ENCODE measurements at places on chromosomes 3 and 15.
A peak's percentile ranks its signal among the peaks of the same experiment; 100 is the strongest.

- no peak for DNase-seq
These were observed 243.1 kb downstream of the ADAMTS17 start for GRCh38 chr15:100098705-100099104.

GRCh38 chr3:46416125-46416810 lies 9.2 kb downstream of the CCRL2 start:
- peak; percentile 64 for DNase-seq

DNA sequence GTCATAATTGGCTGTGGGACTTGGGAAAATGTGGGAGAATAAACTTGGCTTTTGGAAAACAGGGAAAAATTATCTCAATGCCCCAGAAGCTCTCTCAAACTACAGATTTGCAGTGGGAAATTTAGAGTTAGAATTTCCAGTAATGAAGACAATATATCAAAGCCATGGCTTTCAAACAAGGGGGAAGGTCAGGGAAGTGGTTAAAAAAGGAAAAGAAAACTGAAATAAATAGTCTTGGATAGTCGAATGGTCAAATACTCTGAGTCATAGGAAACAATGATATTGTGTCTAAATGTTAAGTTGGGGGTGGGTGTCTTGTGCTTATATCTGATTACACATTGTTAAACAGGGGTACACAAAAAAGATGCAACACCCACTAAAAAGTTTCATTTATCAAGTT lies 272.4 kb upstream of the COL8A1 start:
- DNase-seq: no peak

DNA sequence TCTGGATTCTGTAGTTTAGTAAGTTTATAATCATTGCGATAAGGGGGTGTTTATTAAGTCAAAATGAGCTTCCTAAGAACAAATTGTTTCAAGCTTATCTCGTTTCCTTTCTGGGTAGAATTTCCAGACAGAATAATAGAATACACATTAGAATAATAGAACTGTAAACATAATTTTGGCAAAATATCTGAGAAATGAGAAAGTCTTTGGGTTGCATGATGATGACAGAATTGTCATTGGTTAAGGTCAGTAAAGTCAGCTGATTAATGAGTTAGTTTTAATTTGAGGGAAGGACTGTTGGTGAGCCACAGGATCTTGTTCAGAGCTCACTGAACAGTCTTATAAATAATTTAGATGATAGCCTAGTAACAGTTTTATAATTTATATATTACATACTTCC lies 10.2 kb downstream of the EIF2A start:
- no peak for DNase-seq

- no peak for DNase-seq
These were observed 30.7 kb upstream of the IP6K2 start for GRCh38 chr3:48747706-48748105.

DNA sequence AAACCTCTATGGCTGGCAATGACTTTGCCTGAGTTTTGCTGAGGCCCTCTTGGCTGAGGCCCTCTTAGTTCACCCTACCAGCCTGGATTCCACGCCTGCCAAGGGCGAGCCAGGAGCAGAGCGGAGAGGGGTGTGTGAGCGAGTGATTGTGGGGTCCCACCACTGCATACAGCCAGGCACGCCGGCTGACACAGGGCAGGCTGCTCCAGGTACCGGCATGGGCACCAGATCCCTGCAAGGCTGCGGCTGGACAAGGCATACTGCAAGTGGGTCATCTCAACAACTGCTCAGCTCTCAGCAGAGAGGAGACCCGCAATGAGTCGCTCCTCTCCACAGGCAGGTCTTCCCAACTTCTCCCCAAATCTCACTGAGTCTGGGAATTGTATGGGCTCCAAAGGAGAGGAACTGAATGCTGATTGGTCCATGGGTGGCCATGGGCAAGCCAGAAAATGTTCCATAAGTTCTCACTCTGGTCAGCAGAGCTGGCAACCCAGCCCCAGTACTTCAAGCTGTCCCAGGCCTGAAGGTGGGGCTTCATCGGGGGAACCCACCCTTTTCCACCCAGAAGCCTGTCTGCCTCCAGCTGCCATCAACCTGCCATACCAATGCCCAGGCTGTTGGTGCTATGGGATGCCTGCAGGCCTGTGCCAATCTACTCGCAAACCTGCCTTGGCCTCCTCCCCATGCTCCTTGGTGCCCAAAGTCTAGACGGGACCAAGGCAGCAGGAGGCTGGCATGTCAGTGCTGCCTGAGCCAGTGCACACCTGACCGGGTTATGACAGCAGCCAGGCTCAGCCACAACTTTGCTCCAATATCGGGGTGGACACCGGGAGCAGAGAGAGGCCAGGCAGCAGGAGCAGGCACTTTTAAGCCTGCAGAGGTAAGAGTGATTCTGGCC lies 1273.6 kb upstream of the GBE1 start:
- DNase-seq: no peak

- no peak for DNase-seq
These were observed 129.3 kb upstream of the UBE2E2 start for GRCh38 chr3:23073724-23074305.

GRCh38 chr3:14472471-14473351 lies 67.4 kb downstream of the GRIP2 start:
- peak; percentile 10 for DNase-seq

- DNase-seq: no peak
These were observed 22.4 kb downstream of the NIPA1 start for GRCh38 chr15:22808761-22809280.

DNA sequence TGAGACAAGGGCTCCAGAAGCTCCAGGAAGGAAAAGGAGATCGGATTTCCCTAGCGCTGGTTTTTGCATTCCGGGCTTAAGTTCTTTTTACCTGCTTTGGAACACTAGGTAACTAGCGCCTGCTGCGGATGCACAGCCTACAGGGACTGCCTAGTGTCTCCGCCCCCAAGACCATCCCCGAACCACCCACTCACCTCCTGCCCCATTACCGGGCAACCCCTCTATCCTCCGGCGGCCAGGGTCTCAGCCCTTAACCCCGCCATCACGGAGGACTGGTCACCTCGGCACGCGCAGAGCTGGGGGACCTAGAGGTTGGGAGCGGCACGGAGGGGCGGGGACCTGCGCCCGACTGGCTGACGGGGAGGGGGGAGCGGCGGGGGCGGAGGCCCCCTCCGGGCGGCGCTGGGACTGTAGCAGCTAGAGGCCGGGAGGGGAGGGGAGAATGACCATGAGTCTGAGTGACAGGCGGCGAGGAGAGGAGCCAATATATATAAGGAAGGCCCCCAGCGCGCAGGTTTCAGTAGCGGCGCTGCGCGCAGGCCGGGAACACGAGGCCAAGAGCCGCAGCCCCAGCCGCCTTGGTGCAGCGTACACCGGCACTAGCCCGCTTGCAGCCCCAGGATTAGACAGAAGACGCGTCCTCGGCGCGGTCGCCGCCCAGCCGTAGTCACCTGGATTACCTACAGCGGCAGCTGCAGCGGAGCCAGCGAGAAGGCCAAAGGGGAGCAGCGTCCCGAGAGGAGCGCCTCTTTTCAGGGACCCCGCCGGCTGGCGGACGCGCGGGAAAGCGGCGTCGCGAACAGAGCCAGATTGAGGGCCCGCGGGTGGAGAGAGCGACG lies at the start of gene DLL4:
TSS of gene DLL4 (plus strand) at position 520 of the 839 bp plus-strand sequence. CDS start 329 bp downstream, outside the sequence.
- peak; percentile 68 for DNase-seq

DNA sequence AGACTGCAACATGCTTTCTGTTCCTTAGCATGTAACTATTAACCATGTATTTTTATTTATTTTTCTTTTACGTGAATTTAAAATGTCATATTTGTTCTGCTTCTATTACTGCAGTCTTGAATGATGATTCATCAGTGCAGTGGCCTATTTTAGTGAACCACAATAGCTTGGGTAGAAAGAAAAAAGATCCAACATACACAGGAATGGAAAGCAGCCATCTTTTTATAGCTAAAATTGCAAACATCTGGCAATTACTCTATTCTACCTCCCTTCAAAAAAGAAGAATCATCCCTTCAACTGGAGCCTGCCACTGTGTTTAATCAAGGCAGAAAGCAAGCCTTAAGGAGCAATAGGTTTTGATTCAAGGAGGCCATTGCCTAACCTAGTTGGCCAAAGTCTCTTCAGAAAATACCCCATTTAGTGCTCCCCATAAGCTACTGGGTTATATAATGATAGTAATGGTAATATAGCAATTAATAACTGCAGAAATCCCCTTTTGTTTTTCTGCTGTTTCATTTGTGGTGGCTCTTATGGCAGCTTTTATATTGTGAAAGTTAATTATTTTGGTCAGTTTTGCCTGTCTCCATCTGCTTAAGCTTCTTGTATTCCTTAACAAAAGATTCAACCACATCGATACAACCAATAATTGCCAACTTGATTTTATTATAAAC lies 267.3 kb downstream of the LPP start:
- DNase-seq: no peak

- no peak for DNase-seq
These were observed 14.6 kb upstream of the RPS17 start for GRCh38 chr15:82554849-82555248.

- DNase-seq: peak; percentile 55
These were observed 791.3 kb upstream of the LMCD1 start for GRCh38 chr3:7710284-7710683.

DNA sequence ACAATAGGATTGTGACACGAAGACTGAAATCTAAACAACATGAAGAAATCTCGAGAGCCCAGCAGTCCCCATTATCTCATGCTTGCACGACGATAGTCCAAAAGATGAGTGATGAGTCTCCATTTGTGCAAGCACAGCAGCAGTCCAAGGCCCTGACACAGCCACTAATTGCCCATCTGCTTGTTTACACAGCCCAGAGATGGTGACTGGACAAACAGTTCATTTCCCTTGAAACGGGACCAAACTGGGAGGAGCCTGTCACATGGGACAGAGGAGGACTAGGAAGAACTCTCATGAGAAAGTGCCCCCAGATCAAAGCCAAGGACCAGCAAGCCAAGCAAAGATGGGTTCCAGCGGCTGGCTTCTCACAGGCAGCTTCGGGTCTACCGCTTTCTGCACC lies 121.0 kb downstream of the GREM1 start:
- no peak for DNase-seq

DNA sequence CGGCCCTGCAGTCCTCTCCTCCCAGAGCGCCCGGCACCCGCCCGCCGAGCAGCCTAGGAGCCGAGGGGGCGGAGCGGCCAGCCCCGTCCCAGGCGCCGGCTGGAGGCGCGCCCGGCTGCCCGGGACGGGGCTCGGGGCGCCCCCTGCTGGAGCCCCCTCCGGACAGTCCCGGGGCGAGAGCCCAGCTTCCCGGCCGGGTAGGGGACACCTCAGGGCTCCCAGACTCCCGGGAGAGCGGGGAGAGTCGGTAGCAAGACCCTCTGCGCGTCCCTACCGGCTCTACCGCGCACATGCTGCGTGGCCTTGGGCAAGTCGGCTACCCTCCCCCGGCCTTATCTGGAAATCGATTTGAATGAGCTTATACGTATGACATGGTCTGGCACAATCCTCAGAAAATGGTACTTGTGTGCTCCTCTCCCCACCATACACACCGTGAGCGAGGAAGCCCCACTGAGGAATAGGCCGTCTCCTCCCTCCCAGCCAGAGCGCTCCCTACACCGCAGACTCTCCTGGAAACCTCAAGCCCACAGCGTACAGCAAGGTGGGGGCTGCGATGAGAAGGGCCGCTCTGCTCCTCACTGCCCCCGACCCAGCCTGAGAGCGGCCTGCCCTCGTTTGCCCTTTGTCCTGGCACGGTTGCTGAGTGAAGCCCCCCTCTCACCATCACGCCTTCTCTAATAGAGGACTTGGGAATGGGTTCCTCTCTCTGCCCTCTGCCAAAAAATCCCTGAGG lies at the start of gene DAPK2:
TSS of gene DAPK2 (minus strand) at position 65 of the 733 bp plus-strand sequence. CDS start 6,224 bp downstream, outside the sequence.
- DNase-seq: peak; percentile 83

GRCh38 chr15:32982001-32982400 lies 212.5 kb downstream of the FMN1 start:
- DNase-seq: no peak

- peak; percentile 31 for DNase-seq
These were observed 5.6 kb downstream of the ACAD9 start for GRCh38 chr3:128884992-128885391.

GRCh38 chr3:190013943-190014924 lies 106.5 kb downstream of the P3H2 start:
- no peak for DNase-seq

DNA sequence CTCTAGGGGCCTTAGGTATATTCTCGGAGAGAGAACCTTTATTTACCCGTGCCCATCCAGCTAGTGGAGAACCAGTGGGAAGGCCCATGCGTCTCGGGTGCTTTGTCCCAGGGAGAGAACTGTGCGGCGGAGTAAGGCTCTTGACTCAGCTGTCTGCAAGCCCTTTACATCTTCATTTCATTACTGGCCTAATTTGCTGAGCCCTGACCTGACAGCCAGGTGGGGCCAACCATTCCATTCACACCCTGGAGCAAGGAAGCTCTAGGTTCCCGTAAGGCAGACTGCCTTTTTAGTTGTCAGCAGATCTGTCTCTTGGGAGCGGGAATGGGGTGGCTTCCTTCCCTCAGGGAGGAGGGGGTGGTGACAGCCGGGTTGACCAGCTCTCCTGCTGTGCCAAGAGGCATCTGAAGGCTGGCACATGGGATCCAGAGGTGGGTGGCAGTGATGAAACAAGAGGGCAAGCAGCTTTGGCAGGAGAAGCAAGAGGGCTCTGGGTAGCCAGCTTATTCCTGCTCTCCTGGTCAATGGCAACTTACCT lies 36.4 kb downstream of the SV2B start:
- no peak for DNase-seq

- peak; percentile 60 for DNase-seq
These were observed 89.0 kb downstream of the PPCDC start for GRCh38 chr15:75112278-75112847.

DNA sequence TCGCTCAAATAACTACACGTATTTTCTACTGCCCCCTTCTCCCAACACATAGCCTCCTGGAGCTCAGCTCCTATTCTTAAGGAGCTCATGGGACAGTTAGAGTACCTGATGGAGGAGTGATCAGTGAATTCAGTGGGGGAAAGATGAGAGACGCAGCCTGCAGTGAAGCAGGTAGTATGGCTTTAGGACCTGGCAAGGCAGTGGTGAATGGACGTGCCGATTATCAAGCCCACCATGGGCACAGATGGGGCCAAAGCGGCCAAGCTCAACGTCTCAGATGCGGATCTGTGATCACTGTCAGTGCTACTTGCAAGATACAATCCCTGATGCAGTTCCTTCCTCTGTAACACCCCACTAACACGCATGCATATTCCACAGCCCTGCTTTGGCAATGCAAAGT lies 45.8 kb upstream of the ATP2B2 start:
- DNase-seq: peak; percentile 32

GRCh38 chr3:129383292-129383860 lies 45.1 kb downstream of the EFCAB12 start:
- DNase-seq: peak; percentile 89

GRCh38 chr3:127822041-127822681 lies at the start of gene MGLL:
Gene MGLL, minus strand, starts transcription at chr3:127822515. Its CDS starts 197 bp downstream, at chr3:127822318.
- DNase-seq: peak; percentile 49

- no peak for DNase-seq
These were observed 120.1 kb downstream of the UACA start for GRCh38 chr15:70643106-70643782.

GRCh38 chr15:50880651-50881114 lies 27.8 kb upstream of the AP4E1 start:
- peak; percentile 36 for DNase-seq

- no peak for DNase-seq
These were observed 7.0 kb downstream of the RASL12 start for GRCh38 chr15:65060641-65061397.

DNA sequence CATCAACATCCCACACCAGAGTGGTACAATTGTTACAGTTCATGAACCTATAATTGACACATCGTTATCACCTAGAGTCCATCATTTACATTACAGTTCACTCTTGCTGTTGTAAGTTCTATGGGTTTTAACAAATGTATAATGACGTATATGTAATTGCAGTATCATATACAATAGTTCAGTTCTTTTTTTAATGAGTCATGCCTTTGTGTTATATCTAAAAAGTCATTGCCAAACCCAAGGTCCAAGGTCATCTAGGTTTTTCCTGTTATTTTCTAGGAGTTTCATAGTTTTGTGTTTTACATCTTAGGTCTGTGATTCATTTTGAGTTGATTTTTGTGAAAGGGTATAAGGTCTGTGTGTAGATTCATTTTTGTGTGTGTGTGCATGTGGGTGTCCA lies 160.9 kb upstream of the GALNT15 start:
- no peak for DNase-seq
